ENCODE measurements at places on chromosomes 2 and 18.

DNA sequence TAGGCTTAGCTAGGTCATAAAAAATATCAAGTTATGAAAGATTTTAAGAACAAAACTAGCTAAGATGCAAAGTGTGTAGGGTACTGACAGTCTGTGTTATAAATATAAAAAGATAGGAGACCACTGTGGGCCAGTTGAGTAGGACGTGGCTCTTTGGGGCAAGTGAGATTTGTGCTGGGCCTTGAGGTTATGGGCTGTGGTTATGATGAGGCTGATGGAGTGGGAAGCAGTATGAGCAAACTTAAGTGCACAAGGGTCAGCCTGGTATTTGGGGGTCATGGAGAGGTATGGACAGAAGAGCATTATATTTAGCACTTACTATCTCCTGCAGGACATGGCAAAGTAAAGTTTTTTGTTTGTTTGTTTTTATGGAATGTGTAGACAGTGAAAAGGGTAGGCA lies 70.1 kb downstream of the SETBP1 start:
- no peak for ATAC-seq

- no peak for ATAC-seq
Observed at GRCh38 chr2:24046599-24046929, 627 bp downstream of the WDCP start.

- ATAC-seq, result no peak
Observed at GRCh38 chr2:172977270-172978062, 98.2 kb upstream of the MAP3K20 start.

DNA sequence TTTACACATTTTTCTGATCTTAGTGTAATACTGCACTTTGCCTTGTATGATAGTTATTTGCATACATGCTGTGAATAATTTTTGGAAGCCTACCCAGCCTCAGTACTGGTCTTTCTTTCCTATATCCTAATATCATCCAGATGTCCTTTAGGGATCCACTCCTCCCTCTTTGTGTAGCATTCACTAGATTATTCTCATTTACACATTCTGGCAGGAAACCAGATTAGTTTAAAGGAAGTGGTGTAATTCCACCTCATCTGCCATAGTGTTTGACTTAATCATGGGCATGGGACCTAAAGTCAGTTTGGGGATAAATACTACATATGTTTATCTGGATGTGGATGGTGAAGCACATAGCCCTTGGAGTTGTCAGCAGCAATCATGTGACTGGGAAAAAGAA lies 444.9 kb upstream of the MAP2 start:
- ATAC-seq, result no peak

- ATAC-seq, result no peak
Observed at GRCh38 chr2:192029089-192029488, 165.6 kb downstream of the TMEFF2 start.

- no peak for ATAC-seq
Observed at GRCh38 chr18:23301972-23302371, 151.1 kb upstream of the RIOK3 start.

DNA sequence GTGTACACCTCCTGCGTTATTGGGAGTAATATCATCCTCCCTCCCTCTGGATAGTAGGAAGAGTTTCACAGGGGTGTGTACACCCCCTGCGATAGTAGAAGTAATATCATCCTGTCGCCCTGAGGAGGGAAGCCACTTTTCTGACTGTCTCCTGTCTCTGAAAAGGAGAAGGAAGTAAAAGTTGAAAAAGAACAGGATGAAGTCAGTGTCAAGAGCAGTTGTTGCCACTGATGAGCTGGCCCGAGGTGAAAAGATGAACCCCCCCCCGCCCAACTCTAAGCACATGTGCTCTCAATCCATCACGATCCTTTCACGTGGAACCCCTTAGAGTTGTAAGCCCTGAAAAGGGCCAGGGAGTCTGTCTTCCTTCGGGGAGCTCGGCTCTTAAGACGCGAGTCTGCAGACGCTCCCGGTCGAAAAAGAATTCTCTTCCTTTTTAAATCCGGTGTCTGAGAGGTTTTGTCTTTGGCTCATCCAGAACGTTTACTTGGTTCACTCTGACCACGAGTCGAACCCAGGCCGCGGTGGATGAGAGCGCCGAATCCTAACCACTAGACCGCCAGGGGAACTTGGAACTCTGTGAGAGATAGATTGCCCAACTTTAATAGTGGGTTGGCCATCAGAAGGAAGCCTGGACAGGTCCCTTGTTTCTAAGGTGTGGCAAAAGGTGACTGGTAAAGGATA lies 22.4 kb upstream of the NAGK start:
- ATAC-seq, result no peak

DNA sequence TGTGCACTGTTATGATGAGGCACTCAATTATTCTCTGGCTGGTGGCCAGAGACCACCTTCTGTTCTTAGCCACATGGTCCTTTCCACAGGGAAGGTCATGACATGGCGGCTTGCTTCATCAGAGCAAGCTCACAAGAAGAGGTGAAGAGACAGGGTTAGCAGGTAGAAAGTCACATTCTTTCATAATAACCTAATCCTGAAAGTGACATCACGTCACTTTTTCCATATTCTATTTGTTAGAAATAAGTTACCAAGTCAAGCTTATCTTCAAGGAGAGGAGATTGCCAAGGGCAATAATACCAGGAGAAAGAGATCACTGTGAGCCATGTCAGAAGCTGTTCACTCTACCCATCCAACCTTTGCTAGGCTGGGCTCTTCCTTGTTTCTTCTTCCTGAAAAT lies 139.4 kb downstream of the OSR1 start:
- ATAC-seq, result no peak

DNA sequence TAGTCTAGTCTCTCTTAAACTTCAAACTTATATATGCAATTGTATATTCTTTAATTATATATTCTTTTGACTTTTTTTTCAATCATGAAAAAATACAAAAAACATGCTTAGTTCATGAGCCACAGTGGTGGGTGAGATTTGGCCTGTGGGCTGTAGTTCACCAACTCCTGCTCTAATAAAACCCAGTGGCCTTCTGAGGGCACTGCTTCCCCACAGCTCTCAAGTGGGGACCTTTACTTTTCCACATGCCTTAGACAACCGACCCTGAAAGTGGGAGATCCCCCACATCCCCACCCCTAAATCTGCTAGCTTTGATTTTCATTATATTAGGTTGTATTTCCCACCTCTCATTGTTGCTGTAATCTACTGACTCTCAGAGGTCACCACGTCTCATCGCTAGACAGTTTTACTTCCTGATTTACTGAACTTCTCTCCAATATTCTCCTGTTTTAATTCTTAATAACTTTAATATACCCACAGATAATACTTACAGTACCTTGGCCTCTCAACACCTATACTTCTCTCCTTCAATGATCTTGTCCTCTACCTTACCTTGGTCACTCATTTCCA lies 57.3 kb downstream of the ROCK1 start:
- no peak for ATAC-seq

DNA sequence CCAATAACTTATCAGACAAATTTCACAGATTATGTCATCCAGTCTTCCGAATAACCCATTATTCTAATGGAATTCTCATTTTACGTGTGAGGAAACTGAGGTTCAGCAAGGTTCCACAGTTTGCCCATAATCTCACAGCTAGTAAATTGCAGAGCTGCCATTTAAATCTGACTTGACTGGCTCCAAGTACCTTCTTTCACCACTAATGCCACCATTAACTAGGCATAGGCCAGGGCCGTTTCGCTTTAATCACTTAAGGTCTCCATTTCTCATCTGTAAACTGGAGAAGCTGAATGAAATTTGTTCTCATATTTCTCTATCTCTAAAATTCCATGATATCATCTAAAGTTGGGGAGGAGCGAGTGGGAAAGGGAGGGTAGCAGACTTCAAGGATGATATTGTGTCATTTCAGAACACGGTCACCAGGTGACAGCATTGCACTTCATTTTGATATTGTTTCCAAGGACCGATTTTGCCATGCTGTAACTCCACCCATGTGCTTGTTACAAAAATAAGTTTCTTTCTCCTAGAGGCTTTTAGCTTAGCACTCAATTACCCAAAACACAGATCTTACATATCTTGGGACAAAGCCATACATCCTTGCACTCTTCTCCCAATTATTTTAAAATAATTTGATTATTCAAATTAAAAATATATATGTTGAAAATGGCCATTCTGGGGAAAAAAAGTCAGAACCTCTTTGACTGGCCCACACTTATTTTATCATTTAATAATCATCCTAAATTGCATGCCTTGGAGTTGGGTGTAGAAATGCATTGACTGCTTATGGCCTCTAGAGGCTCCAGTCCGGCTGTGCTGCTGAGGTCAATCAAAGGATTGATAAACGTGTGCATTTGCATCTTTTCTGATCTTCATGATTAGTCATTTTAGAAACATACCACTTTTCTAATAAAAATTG lies 123.8 kb downstream of the AKAIN1 start:
- ATAC-seq, result no peak

DNA sequence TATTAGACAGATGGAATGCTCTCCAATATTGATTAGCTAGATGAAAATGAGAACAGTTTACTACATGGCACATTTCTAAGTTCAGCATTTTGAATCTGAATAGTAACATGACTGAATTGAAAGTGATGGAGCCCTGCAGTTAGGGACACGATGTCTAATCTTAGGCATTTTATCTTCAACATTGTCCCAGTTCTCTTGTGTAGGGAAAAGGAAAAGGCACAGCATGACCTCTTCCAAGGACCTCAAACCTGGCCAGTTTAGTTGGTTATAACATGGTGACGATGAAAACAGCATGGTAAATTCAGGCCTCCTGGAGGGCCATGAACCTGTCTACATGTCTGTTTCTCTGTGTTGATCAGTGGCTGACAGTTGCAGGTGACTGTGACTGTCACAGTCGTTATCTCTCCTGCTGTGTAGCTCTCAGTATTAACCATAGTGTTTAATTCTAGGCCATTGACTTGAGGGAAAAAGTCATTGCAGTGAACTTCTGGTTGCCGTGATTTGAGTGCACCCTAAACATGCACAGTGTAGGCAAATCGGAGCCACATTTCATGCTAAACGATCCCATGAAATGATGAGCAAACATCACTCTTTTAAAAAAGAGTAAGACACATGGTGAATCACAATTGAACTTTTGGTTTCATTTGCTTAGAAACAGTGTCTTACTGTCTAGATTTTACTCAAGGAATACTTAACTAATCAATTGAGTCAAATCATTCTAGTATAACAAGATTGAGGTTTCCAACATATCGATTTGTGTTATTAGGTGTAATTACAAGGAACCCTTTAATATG lies 129.7 kb downstream of the PHLPP1 start:
- no peak for ATAC-seq

- ATAC-seq, result no peak
Observed at GRCh38 chr2:161976295-161976694, 97.7 kb downstream of the DPP4 start.

GRCh38 chr2:190587106-190587505 lies 52.6 kb upstream of the NEMP2 start:
- ATAC-seq, result no peak

DNA sequence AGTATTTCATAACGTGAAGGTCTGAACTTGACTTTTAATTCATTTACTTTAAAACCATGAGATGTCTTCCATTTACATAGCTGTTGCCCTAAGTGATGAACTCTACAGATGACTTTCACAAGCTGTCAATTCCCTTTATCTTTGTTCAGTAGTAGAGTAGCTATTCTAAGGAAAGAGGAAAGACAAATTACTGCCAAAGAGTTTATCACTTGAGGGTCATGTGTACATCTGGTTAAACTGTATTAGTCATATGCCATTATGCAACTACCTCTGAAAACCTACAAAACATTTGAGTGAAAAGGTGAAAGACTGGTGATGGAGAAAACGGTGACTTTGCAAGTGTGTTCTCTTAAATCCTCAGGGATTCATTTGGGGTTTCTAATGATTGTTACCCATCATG lies 763.9 kb downstream of the TMEM182 start:
- no peak for ATAC-seq

DNA sequence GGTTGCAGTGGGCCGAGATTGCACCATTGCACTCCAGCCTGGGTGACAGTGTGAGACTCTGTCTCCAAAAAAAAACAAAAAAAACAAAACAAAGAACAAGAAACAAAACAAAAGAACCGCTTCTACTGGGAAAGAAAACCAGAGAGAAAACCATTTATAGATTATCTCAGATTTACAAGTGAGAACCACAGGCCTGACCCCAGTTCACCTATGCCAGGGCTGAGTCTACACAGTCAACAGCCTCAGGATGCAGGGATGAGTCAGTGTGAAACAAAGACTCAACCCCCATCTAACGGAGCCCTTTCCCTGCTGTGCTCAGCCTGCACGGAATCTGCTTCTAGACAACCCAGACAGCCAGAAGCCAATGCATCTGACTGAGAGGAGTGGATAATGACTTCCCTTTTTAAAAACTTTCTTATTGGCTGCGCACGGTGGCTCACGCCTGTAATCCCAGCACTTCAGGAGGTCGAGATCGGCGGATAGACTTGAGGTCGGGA lies 25.5 kb upstream of the YWHAQ start:
- no peak for ATAC-seq

- no peak for ATAC-seq
Observed at GRCh38 chr2:143160732-143161707, 31.8 kb downstream of the ARHGAP15 start.

Measured in gastroesophageal sphincter (tissue), 4 donors.